ENCODE measurements at places on chromosomes 6 and 20. TPM values are rescaled to one million over a fixed set of nuclear protein-coding genes. Genes with fewer than 3 reads are reported as not detected.
A peak's percentile ranks its signal among the peaks of the same experiment; 100 is the strongest.

The PHACTR3 gene
- 0.58 TPM for total RNA-seq

DNA sequence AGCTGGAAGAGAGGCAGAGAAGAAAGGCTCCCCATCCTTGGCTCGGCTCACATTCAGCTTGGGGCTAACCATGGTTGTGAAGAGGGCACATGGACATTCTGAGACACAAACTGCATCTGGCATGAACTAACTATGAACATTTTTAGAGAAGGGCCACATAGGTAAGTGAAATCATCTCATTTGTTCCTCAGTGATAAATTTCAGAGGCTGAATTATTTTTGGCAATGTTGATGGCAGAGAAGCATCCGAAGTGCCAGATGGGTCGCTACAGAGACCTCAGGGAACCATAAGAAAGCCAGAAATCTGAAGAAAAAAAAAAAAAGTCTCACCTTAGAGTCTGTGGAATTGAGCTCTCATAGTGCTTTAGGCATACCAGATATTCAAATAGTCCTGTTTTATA lies 49.2 kb upstream of the FABP7 start:
- DNase-seq = no peak
- no peaks in the 10 kb centered on the region for H3K27me3 ChIP-seq
- no peak overlapping the region for H3K27ac ChIP-seq
- H3K4me3 ChIP-seq = no peak overlapping the region
- H3K36me3 ChIP-seq = no peaks in the 10 kb centered on the region
- peaks cover 3% of the 10 kb centered on the region for H3K4me1 ChIP-seq

DNA sequence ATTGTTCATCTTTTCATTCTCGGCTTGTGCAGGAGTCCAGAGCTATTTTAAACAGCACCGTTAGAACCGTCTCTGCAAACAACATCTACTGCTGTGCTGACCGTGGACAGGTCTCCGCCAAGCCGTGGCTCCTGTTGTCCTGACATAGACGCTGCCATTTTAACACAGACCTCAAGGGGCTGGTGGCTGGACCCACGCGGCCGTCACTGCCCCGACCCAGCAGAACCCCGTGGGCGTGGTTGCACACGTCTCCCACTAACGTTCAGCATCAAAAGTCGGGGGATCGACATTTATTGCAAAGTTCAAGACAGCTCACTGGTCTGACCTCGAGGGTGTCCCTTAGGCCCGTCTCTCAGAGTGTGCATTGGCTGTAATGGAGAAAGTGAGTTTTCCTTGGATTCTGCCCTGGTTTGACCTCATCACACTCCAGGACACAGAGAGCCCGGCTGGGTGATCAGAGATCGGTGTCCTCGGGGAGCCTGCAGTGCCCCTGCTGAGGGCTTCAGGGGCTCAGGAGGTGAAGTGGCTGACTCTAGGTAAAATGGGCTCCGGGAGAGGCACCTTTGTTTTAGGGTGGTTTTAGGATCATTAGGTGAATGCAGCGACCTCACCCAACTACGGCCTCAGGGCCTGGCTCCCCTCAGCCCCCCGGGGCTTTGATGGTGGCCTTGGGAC lies 363.2 kb downstream of the THBS2 start:
- peaks cover 3% of the 10 kb centered on the region for H3K4me1 ChIP-seq
- no peaks in the 10 kb centered on the region for H3K27me3 ChIP-seq
- no peaks in the 10 kb centered on the region for H3K36me3 ChIP-seq
- H3K27ac ChIP-seq = no peak overlapping the region

GRCh38 chr20:8994045-8994444 lies 74.8 kb upstream of the PLCB4 start:
- H3K4me1 ChIP-seq = no peaks in the 10 kb centered on the region
- H3K36me3 ChIP-seq = no peaks in the 10 kb centered on the region
- no peak overlapping the region for H3K4me3 ChIP-seq
- H3K27ac ChIP-seq = no peak overlapping the region

GRCh38 chr6:186340-186965 lies 105.8 kb upstream of the DUSP22 start:
- no peaks in the 10 kb centered on the region for H3K36me3 ChIP-seq
- peaks cover 21% of the 10 kb centered on the region for H3K4me1 ChIP-seq
- H3K4me3 ChIP-seq = no peak overlapping the region
- DNase-seq = peak; percentile 19

The MAP7 gene
- total RNA-seq = 6.7 TPM

The BEND3 gene
- total RNA-seq = 9.8 TPM

The LCA5 gene
- total RNA-seq = not detected

- H3K27ac ChIP-seq = no peak overlapping the region
- H3K4me3 ChIP-seq = no peak overlapping the region
- H3K4me1 ChIP-seq = no peaks in the 10 kb centered on the region
- H3K27me3 ChIP-seq = no peaks in the 10 kb centered on the region
- H3K36me3 ChIP-seq = no peaks in the 10 kb centered on the region
- no peak for DNase-seq
Measured at GRCh38 chr6:95232446-95232845, 344.9 kb upstream of the MANEA start.

GRCh38 chr6:89047473-89047872 lies 33.1 kb upstream of the PNRC1 start:
- H3K4me3 ChIP-seq = no peak overlapping the region
- H3K27ac ChIP-seq = no peak overlapping the region
- H3K4me1 ChIP-seq = no peaks in the 10 kb centered on the region
- no peaks in the 10 kb centered on the region for H3K36me3 ChIP-seq
- DNase-seq = no peak
- H3K27me3 ChIP-seq = no peaks in the 10 kb centered on the region

The SLC22A2 gene
- total RNA-seq = not detected

Data from stomach (tissue), 19 donors.